ENCODE measurements at places on chromosomes 6 and 20.

- no peak for DNase-seq
Measured at GRCh38 chr6:89320012-89320559, 5.0 kb upstream of the GABRR2 start.

GRCh38 chr6:162736961-162737360 is 9.2 kb downstream of the PACRG start:
- no peak for DNase-seq

DNA sequence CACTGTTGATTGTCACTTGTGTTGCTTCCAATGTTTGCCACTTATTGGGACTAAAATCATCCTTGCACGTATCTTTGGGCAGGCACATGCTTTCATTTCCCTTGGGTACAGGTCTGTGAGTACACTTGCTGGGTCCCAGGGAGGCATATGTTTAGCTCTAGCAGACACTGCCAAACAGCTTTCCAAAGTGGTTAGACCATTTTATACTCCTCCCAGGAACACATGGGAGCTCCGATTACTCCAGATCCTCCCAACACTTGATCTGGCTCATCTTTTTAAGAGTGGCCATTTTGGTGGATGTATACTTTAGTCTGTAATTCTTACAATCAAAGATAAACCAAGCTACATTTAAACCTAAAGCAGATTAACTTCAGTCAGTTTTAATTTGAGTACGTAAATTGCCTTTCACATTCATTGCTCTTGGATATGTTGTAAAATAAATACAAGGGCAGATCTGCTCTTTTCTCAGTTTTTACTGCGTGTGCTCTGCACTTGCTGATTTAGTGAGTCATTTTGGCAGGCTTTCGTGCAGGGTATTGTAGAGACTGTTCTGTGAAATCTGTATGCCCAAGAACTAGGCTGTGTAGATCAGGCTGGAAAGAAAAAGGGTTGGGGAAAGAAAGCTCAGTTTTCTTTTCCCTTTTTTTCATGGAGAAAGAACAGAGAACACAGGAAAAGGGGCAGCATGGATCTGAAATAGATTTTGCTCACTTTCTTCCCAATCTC is 19.5 kb downstream of the SLC22A1 start:
- DNase-seq = no peak

DNA sequence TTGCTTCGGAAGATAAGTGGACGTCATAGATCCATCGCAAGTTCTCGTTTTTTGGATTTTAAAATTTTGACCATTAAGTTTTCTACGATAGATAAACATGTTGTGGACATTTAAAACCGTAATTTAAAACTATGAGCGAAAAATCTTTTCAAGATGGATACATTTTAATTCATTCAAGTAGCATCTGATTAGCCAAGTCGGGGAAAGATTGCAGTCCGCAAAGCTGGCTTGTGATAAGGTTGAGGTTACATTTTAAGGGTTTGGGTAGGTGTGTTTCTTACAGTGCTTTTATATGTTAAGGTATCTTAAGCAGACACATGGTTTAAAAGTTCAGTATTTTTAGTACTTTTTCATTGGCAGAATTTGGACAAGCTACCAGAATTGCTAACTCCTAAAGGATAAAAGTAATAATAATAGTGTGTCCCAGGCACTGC is 1.2 kb downstream of the WTAP start:
- no peak for DNase-seq

DNA sequence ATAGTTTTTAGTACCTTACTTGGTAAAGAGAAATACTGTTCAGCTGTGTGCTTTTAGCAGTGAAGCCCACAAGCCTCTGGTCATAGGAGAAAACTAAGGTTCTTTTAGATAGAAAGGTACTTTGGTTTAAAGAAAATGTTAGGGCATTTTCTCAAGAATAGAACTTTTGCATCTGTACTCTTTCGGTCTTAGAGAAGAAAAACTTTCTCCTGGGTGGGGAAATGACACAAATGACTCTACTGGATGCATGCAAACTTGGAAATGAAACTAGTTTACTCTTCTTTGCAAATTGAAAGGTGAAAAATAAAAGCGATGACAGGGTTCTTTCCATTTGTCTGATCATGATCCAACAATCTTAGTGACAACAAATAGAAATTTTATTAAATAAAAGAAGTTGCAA is 2.1 kb upstream of the TMEM217 start:
- DNase-seq = no peak

- DNase-seq = no peak
Measured at GRCh38 chr6:170022827-170023619, 267.9 kb downstream of the DLL1 start.

Data from A673 (cell line).